Neural progenitor cell (in vitro differentiated cells): ENCODE measurements at places on chromosomes 7 and 10.

- DNase-seq: no peak
Observed at GRCh38 chr10:10138685-10139084, 879.0 kb upstream of the CELF2 start.

GRCh38 chr10:30993155-30993554 is 38.5 kb downstream of the ZNF438 start:
- DNase-seq: no peak

GRCh38 chr7:70415179-70415972 is 716.6 kb upstream of the GALNT17 start:
- DNase-seq: no peak

DNA sequence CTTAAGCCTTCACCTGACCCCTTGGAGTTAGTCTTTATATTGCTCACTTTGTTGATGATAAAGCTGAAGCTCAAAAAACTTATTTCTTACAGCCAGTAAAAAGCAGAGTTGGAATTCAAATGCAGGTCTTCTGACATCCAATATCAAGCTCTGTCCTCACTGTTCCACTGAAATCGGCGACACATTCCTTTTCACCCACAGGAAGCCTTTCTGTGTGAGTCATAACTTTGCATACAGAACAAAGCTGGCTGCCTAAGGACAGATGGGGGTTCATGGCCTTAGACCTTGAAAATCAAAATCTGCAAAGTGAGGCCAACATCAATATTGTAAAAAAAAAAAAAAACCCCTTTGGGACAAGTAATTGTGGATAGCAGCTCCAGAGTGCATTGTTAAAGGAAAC is 21.8 kb upstream of the AKR1B1 start:
- no peak for DNase-seq

DNA sequence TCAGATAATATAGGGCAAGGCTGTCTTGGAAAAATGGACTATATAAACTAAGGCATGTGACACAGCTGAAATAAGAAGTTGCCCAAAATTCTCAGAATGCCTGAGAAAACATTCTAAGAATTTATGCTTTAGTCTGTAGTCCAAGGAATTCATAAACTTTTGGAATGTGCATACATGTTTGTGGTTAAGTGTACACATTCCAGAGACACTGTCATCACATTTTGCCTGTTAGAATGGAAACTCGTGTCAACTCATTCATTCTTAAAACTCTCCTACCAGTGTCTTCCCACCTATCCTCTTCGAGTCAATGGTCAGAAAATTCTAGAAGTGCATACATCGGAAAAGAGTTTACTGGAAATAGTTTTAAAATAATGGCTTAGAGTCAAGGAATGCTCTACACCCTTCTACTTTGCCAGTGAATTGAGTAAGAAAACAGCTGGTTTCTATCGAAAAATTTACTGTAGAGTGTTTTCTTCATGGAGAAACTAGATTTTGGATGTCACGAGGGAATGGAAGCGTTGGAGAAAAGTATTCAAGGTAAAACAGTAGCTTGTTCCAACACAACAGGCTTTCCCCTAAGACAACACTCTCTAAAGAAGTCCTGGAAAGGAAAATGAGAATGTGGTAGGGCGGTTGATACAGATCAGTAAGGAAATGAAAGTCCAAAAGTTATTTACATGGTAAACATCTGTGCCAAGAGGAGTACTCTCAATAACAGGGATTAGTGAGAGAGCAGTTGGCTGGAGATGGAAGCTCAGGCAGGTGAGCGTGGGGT is 1177.6 kb upstream of the C7orf33 start:
- no peak for DNase-seq

GRCh38 chr10:43857206-43857930 is 208.7 kb upstream of the ZNF32 start:
- no peak for DNase-seq

- DNase-seq: no peak
Observed at GRCh38 chr7:155489158-155489840, 31.4 kb downstream of the EN2 start.

- DNase-seq: no peak
Observed at GRCh38 chr7:139249179-139249810, 18.3 kb downstream of the UBN2 start.

GRCh38 chr7:137423321-137423720 is 79.8 kb upstream of the PTN start:
- no peak for DNase-seq

DNA sequence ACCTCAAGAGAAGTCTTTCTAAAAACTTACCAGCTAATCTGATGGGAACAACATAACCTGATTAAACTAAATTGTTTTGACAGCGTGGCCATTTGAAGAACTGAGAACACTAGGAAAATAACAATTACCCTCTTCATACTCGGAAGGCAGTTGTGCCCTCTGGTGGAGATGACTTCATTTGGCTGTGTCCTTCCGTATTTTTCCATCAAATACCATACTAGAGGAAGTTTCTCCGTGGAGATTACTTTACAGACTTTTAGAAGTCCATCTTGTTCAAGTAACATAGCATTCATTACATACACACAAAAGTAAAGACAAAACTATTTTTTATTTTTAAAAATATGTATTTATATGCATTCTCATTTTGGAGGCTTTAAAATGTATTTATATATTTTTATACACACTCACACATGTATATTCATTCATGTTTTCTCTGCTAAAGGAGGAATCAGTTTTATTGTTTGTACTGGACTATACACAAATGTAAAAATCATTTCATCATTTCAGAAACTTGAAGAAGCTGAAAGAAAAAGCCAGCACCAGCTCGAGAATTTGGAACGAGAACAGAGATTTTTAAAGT is 25.2 kb downstream of the SMNDC1 start:
- peak; percentile 55 for DNase-seq

DNA sequence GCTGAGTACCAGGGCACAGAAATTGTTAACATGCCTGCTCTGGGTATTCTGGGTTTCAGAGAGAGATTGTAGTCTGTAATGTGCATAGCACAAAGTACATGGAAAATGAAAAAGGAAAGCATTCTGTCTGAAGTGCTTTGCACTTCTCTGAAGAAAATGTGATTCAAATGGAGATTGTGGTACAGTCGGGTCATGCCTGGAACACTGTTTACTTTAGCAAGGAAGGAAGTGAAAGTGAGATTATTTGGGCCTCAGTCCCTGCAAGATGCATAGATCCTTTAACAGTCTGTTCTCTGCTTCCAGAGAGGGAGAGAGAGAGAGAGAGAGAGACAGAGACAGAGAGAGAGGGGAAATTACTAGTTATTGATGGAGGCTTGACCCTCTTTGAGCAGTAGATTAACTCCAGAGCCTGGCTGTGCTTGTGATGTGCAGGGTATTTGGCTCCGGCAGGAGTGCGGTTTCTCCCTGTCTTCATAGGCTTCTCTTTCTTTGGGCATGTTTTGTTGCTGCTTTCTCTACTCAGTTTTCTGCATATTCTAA is 5.4 kb downstream of the VWC2 start:
- DNase-seq: no peak

GRCh38 chr7:98618786-98619185 is 1.7 kb downstream of the NPTX2 start:
- no peak for DNase-seq

DNA sequence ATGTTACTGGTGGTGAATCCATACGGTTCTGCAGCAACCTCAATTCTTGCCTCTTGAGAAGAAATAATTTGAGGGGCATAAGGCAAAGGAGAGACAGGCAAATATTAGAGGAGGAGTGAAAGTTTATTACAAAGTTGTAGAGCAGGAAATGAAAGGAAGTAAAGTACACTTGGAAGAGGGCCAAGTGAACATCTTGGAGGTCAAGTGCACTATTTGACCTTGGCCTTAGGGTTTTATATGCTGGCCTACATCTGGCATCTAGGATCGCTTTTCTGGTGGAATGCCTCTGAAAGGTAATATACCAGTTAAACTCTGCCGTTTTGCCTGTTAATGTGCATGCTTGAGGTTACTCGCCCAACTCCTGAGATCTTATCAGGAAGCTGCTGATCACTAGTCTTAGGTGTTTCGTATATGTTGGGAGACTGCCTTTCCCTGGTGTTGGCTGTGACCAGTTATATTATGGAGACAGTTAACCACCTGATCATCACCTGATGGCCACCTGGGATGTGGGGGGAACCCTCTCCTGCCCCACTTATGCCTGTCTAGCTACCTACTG is 66.1 kb upstream of the CYP2C18 start:
- no peak for DNase-seq

DNA sequence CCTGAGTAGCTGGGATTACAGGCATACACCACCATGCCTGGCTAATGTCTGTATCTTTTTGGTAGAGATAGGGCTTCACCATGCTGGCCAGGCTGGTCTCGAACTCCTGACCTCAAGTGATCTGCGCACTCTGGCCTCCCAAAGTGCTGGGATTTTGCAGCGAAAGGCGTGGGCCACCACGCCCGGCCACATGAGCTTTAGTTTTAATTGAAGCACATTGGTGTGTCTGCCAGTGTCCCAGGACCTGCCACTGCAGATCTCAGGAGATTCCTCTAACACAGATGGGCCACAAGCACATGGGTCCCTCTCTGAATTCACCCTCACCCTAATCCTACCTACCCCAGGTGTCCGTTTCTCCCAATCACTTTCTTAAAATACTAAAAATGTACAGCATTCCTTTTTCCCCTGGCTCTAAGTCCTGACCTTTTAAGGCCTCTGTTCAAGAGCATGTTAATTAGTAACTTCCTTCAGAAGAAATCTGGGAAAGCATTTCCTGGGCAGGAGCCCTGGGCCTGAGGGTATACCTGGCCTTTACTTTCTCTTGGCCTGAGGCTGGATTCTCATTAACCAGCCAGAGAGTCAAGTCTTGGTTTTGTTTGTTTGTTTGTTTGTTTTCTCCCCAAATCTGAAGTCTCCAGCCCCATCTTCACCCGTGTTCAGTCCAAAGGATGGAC is 82.6 kb downstream of the PRPF18 start:
- DNase-seq: no peak

GRCh38 chr7:3730276-3730675 is 429.2 kb downstream of the SDK1 start:
- DNase-seq: no peak

DNA sequence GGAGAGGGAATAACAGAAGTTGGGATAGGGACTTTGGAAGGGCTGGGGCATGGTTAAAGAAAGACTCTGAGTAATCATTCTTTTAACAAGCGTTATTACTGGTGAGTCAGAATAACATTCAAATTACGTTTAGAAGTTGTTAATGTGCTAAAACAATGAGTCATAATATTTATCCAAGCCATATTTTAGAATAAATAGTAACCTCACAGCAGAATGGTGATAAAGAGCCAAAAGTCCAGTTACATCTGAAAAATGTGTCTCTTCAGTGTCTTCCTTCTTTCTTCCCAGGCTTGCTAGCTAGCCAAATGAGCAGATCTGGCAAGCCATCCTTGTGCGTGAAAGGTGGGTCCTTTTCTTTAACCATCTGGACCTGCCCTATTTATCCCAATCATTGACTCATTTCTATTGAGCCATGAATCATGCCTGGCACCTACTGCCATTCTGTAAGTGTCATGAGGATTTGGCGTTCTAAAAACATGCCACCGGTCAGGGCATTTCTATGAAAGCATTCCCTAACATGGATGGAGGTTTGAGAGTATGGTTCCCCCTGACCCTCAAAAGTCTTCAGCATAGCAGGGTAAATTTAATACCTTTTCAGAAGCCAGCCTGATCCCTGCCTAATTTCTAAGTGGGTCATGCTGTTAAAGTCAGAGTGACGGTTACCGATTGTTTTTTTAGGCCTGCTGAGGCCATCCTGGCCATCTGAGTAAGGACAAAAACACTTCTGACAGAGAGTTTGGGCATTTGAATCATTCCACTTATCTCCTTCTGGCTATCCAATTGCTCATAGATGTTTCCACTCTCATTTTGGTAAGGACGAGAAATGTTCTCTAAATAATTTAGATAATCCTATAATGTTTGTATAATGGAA is 26.9 kb downstream of the MYPN start:
- no peak for DNase-seq

DNA sequence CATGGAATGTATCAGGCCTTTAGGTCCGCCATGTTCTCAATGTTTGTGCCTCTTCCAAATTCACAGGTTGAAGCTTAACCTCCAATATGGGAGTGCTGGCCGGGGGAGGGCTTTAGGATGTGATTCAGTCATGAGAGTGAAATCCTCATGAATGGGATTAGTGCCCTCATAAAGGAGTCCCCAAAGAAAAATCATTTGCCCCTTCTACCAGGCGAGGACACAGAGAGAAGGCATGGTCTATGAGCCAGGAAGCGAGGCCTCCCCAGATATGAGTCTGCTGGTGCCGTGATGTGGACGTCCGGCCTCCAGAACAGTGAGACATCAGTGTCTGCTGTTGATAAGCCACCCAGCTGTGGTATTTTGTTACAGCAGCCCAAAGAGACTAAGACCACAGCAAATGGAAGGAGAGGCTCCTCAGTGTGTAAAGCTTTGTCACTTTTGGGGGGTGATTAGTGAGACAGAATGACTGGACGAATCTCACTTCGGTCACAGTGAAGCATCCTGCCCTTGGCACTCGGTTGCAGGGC is 231.3 kb upstream of the KLF6 start:
- DNase-seq: no peak

DNA sequence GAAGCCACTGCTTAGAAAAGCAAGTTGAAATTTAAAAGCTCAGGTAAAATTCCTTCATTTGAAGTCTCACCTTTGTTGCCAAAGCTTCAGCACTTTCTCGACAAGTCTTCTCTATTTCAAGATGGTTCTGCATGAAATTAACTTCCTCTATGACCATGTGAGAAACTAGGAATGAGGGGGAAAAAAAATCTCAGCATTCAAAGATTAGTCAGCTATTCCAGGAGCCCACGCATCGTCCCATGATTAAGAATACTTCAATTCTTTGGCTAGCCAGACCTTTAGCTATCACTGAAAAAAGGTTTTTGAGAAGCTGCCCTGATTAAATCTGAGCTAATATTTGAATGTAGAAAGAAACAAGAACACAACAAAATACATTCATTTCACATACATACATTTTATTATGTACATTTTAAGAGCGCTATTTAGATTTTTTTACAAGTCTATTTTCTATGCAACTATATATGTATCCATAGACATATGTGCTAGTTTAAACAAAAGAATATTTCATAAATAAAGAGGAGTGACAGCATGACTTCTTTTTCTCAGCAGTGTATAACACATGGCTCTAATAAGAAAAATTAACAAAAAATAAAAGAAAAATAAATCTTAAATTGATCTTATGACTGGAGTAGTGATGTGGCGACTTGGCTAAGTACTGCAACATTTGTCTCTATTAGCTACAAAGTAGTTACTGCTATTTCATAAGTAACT is 44.8 kb downstream of the SHTN1 start:
- no peak for DNase-seq

- DNase-seq: no peak
Observed at GRCh38 chr7:42253316-42253715, 16.3 kb upstream of the GLI3 start.

DNA sequence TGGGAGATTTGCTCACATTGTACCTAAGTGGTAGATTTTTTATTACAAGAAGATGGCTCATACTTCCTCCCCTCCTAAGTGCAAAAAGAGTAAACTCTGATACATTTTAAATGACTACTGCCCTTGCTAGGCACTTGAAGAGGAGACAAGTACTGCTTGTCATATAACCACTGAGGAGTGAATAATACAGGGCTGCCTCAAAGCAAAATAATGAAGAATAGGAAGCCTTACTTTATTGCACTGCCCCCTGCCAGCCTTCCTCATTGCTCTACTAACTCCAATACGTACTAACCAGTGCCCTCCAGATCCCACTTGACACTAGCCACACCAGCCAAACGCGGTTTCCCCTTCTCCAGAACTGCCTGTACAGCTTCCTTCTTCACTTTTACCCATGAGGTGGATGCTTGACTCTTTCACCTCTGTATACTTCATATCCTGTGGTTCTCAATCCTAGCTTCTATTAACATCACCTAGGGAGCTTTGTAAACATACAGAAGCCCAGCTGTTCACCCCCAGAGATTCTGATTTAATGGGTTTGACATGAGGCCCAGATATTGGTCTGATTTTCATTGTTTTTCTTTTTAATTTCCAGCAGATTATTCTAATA is 11.7 kb upstream of the MTERF1 start:
- peak; percentile 48 for DNase-seq
